ENCODE measurements at places on chromosomes 6 and 20. TPM values are rescaled to one million over a fixed set of nuclear protein-coding genes. Genes with fewer than 3 reads are reported as not detected.

Gene C6orf89
- polyA plus RNA-seq, result 15.7 TPM

Gene CRISP3
- not detected for polyA plus RNA-seq

Gene KHDRBS2
- polyA plus RNA-seq, result not detected

Gene PPP1R18
- 132 TPM for polyA plus RNA-seq

DNA sequence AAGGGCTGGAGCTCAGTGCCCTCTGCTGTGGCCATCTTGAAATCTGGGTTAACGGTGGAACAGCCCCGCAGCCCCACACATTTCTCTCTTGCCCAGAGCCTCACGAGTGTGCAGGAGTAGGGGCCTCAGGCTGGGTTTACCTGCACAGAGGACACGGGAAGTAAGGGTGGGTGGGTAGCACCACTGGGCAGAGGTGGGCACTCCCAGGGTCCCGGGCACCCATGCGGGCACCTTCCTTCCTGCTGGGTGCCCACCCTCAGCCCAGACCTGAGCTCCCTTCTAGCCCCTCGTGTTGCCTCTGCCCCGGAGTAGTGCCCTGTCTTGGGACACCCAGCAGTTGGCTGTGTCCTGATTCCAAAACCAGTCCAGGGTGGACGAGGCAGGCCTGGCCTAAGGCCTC, 11.2 kb downstream of the COL9A3 start:
- no peak for DNase-seq

DNA sequence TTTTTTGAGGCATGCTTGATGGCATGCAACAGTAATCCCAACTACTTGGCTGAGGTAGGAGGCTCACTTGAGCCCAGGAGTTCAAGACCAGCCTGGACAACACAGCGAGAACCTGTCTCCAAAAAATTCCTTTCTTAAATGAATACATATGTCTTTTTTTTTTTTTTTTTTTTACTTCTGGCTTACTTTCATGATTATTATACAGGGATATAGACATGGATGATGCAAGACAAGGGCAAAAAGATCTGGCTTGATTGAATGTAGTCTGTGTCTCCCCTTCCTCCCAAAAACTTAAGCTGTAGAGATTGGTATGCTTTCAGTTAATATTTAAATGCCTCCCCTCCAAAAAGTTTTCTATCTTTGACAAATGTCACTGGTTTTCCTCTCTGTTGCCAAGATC, 7.6 kb downstream of the SNX3 start:
- no peak for DNase-seq

GRCh38 chr6:166834049-166834448, 122.3 kb downstream of the RNASET2 start:
- no peak for DNase-seq

All from foreskin keratinocyte (primary cell).